D721Med (cell line): ENCODE measurements at places on chromosomes 3 and 15.

DNA sequence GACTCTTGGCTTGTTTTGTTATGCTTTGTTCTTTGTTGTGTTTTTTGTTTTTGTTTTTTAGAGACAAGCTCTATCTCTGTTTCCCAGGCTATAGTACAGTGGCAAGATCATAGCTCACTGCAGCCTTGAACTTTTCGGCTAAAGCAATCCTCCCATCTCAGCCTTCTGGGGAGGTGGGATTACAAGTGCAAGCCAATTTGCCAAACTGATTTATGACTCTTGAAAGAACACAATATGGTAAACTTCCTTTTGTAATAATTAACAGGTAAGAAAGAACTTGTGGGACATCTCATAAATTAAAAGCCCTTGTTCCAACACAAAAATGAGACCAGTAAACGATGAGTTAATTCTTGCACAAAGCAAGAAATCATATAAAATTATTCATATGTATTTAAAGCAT, 476.3 kb downstream of the MAGI1 start:
- no peak for DNase-seq

- no peak for DNase-seq
These were observed 241.5 kb downstream of the CLSTN2 start for GRCh38 chr3:140176526-140176925.

DNA sequence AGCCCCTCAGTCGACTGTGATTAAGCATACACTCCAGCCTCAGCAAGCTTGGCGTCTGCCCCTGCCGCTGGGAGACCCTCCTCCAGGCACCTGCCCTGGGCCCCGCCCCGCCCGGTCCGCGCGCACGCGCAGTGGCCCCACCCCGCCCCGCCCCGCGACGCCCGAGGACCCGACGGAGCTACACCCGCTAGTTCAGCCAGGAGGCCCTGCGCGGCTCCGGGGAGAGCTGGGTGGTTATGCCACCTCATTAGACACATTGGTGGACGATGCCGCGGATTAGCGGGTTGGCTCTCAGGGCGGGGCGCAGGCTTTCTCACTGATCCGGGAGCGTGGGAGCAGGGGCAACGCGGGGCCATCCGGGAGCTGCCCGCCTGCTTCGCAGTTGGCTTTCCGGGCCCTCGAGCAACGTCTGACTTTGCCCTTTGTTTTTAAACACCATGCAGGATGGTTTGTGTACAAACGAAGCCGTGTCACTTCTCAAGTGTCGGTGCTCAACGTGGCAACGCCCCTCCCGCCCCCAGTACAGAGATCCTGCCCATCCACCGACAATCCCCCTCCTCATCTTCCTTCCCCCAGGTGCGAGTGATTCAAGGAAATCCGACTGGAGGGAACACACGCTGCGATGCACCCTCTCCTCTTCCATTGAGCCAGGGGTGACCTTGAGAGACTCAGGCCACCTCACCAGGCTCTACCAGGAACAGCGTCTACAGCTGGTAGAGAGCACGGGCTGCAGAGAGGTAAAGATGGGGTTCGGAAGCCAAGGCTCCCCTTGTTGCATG, 109.3 kb downstream of the SHQ1 start:
- peak; percentile 95 for DNase-seq

- DNase-seq = no peak
These were observed 6.9 kb upstream of the BDH1 start for GRCh38 chr3:197562398-197563251.

DNA sequence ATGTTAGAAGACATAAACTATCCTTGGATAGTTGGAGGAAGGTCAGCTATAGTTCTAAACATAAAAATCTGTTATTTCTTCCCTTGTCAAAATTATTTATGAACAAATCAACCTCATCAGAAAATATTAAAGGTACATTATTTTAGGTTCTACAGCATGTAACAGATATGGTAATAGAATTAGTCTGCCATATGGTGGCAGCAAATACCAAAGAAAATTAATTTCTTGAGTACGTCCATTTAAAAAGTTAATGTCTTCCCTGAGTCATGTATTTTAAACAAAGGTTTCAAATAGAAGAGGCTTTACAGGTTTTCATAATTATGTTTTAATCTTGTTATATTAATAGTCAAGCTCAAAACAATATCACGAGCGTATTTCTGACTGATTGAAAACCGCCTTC, 17.9 kb upstream of the ANKRD28 start:
- no peak for DNase-seq

GRCh38 chr3:72288955-72289691, 504.2 kb upstream of the PROK2 start:
- DNase-seq = peak; percentile 60

DNA sequence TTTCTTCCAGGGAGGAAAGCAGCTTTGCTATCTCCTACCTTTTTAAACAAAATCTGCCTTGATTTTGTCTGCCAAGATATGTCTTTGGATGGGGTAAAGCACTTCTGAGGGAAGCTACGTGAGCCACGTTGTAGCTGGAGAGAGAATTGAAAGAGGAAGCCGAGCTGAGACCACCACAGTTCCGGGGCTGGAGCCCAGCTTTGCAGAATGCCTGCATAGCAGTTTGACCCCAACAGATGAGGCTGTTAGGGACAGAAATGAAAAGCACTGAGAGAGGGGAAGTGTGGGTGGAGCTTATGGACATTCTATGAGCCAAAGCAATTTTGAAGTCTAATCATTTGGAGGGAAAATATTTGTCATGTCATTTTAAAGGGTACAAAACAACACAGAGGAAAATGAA, 45.4 kb downstream of the LIPC start:
- DNase-seq = no peak

- DNase-seq = no peak
These were observed 12.8 kb downstream of the SETD5 start for GRCh38 chr3:9409981-9410854.

- no peak for DNase-seq
These were observed 26.4 kb downstream of the GNB5 start for GRCh38 chr15:52164631-52165265.

DNA sequence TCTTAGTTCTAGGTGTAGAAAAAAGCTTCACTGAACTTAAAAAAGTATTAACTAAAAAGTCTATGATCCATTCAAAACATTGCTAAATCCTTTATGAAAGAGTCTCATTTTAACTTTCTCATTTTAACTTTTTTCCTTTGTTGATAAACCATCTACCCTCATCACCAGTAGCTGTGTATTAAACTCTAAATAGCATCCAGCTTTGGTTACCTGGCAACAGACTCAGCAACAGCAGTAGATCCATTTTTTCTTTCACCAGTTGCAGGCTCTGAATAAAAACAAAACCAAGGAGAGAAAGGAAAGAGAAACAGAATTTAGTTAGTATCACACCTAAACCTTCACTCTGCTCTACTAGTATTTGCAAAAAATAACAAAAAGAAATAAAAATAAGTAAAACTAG, 51.6 kb downstream of the TP53BP1 start:
- no peak for DNase-seq

- no peak for DNase-seq
These were observed 144.1 kb downstream of the VPS13C start for GRCh38 chr15:61916104-61916503.

DNA sequence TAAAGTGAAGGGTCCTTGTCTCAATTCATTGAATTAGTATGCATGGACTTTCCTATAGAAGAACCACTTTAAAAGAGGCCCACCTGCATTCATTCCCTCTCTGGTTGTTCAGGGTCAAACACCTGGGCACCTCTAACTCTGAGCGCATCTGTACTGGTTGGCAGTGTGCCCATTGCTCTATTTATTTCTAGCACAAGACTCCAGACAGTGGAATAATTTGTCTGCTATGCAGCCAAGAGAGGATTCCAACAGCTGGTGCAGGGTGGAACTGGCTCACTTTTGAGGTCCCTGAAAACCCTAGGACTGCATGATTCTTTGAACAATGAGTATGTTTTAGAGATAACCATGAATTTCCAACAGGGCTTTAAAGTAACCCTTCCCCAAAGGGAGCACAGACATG, 57.9 kb downstream of the CCDC33 start:
- no peak for DNase-seq

DNA sequence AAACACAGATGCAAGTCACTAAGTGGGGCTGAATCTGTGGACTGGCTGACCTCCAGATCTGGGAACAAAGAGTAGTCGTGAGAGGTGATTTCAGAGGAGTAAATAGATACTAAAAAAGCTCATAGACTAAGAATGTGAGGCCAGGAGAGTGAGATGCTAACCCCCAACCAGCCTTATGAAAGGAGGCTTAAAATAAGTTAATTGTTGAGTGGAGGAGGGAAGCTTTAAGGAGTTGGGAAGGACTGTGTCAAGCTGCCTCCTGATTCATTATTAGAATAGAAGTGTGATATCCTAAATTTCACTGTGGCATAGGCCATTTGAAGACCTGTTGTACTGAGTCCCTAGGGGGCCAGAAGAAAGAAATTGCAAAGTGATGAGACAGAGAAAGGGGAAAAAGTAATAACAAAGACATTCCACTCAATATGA, 107.6 kb downstream of the RBPMS2 start:
- no peak for DNase-seq

- no peak for DNase-seq
These were observed 4.9 kb downstream of the CADPS start for GRCh38 chr3:62870321-62870720.

- no peak for DNase-seq
These were observed 188.6 kb downstream of the SHQ1 start for GRCh38 chr3:72659596-72659995.

DNA sequence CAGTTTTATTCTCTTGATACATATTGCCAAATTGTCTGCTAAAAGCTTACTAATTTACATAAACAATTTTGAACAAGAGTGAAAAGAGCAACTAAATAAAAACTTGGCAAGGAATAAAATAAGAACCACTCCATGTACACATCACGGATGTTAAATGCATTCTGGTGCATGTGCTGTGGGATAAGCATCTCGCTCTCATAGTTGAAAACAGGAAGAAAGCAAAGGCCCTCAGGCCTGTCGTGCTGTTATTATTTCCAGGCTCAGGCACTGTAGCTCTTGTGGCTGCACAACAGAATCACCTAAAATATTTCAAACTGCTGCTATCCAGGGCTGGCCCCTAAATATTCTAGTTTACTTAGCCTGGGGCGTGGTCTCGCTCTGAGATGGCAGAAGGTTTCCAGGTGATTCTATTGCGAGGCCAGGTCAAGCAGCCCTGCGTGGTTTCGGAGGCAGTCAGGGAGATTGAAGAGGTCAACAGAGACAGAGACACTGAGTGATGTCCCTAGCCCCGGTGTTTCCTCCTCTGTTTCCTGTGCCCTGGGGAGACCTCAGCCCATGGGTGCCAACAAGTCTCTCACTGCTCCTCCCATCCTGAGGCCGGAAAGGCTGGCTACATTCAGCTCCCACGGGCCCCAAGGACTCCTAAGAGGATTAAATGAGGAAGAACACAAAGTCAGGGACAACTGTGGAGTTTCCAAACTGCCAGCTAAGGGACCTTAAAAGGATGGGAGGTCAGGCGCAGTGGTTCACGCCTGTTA, 18.2 kb upstream of the PDIA5 start:
- DNase-seq = no peak

DNA sequence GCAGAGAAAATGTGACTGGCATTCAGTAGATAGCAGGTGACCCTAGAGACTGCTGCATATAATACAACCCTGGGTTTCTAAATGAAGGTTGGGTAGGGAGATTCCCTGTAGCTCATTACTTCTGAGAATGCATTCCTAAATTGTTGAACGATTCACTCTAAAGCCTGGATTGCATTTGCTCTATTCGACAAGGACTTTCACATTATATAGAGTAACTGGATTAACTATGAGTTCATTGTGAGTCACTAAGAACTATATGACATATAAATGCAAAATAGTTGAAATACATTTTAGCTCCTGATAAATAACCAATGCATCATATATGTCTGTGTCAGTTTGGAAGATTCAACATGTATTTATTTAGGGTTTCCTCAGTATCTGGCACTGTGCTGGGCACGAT, 294.7 kb upstream of the CCDC54 start:
- DNase-seq = no peak

GRCh38 chr15:91482799-91483198, 370.7 kb upstream of the SLCO3A1 start:
- DNase-seq = no peak

DNA sequence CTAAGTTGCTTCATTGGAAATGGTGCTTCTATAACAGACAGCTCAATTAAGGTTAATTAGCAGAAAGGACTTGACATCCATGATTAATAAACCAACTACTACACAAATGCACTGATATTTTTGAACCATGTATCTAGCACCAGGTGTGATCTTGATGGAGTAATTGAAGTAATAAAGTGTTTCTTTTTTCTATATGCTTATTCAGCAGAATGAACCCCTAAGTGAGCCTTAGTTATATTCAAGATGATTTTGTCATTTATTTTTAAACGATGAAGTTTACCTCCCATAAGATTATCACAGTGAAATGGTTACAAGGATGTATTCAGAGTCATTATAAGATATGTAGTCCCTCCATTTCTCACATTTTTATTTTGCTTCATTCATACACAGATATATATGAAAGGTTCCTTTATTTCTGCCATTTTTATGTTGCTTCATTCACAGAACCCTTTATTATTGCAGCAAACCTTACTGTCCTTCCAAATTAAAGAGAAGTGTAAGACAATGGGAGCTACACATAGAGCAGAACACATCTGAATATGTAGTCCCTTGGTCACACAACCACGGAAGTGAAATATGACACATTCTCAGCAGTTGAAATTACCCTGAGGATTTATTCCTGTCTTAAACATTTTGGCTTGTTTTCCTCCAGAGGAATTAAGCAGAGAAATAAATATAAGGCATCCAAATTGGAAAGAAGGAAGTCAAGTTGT, 295.0 kb downstream of the RAP2B start:
- DNase-seq = no peak

DNA sequence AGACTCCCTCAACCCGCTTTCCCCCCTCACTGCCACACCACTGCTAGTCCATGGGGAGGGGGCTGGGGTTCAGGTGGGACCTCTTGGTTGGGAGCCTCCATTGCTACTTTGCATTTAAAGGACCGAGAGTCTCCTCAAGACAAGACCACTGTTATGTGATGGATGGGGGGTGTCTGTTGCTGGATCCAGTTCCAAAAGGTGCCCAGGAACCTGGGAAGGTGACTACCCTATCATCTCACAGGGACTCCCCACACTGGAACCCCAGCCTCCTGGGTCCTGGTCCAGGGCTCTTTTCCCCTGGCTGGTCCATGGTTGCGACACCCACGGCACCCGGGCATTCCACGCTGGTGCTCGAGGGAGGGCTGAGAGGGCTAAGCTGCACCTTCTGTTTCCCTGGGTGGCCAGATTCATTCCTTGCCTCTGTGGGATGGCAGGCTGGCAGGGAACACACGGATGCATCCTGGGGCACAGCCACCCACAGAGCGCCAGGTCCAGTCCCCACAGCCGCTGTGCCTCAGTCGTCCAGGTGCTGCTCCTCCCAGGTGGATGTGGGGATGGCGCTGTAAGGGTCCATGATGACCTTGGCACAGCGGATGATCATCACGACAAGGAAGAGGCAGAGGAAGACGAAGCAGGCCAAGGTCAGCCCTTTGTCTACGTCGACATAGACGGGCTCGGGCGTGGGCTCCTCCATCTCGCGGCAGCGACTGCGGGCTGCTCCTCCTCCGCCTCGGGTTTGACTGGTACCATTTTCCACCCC, 48.6 kb downstream of the FAH start:
- no peak for DNase-seq

- no peak for DNase-seq
These were observed 327.3 kb upstream of the SATB1 start for GRCh38 chr3:18752273-18752934.
